Stimulated activated CD4-positive, alpha-beta T cell treated with anti-CD3 and anti-CD28 coated beads, Interleukin-4, amount 100 ng/mL, for 4 hours (primary cell): ENCODE measurements at places on chromosomes 7 and 10.

- DNase-seq, result no peak
Measured at GRCh38 chr7:115293628-115294240, 371.8 kb downstream of the MDFIC start.

GRCh38 chr7:120774481-120774880 is 83.5 kb downstream of the TSPAN12 start:
- no peak for DNase-seq

GRCh38 chr7:88881136-88881535 is 85.6 kb upstream of the TEX47 start:
- no peak for DNase-seq

GRCh38 chr10:103498936-103499638 is 5.6 kb downstream of the NEURL1 start:
- no peak for DNase-seq

DNA sequence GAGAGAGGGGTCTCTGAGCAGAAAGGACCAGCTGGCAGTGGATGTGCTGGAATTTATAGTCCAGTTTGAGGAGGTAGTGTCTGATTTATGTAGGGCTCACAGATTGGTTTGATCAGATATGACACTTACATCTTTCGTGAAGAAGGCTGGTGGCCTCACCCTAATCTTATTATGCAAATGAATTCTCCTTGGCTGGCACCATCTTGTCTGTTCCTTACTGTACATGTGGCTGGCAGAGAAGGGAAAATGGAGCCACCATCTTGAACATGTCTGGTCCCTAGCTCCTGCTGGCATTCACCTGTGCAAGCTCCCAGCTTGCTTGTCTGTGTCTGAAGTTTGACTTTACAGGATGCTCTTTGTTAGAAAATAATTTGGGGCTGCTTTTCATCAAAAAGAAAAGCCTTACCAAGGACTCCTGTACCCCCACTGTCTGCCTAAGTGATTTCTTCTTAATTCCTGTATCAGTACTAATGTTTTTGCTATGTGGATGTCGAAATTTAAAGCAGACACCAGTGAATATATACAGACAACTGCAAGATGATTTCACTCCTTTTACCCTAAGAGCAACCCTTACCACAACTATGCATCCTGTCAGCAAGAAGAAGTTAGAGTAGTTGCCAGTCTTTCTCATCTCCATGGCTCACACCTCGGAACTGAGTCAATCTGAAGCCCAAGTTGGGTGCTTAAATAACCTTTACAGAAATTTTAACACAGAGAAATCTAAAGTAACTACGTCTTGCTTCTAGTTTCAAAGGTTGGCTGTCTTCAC is 322.0 kb upstream of the SEMA3D start:
- DNase-seq, result no peak

DNA sequence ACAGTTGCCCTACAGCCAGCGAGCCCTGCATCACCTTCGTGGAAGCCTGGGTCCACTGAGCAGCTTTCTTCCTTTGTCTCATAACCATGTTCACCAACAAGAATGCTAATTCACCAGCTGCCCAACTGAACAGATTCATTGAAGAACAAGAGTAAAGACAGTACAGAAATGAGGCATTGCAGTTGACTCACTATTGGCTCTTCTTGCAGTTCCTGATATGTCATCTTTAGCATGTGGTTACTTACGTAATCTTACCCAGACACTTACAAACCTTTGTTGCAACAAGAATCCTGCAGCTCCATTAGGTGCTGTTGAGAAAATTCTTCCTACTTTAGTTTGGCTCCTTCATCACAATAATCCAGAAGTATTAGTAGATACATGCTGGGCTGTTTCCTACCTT is 174.0 kb upstream of the TPK1 start:
- DNase-seq, result no peak

GRCh38 chr7:75537731-75538130 is 45.6 kb downstream of the SPDYE5 start:
- DNase-seq, result no peak

DNA sequence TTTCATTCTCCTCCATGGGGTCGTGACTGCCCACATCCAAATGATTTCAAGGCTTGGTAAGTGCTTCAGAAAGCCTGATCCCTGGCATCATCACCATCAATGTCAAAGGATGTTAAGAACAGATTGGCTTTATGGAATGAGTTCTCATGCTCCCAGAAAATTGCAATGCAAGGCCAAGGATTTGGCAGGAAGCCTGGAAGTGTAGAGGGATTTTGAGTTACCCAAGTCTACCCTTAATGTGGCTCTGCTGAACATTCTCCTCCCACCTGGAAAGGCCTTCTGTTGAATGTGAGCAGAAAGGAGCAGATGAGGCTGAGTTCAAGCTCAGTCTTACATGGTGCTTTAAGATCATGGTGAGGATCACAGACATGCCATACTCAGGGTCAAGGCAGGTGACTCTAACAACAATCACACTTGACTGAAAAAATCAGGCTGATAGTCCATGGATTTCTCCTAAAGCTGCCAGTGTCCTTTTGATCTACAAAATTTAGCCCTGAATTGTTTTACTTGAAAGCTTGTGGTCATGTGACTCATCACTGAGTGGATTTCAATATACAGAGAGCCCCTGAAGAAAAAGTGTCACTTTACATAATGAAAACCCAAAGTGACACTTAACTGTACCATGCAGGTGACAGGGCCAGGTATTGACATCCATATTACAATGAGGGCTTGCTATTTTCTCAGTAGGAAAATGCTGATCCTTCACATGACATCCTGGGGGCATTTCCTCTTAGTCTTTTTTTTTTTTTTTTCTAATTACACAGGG is 111.1 kb upstream of the PDLIM1 start:
- no peak for DNase-seq

- no peak for DNase-seq
Measured at GRCh38 chr10:79116801-79117723, 48.3 kb downstream of the ZMIZ1 start.

DNA sequence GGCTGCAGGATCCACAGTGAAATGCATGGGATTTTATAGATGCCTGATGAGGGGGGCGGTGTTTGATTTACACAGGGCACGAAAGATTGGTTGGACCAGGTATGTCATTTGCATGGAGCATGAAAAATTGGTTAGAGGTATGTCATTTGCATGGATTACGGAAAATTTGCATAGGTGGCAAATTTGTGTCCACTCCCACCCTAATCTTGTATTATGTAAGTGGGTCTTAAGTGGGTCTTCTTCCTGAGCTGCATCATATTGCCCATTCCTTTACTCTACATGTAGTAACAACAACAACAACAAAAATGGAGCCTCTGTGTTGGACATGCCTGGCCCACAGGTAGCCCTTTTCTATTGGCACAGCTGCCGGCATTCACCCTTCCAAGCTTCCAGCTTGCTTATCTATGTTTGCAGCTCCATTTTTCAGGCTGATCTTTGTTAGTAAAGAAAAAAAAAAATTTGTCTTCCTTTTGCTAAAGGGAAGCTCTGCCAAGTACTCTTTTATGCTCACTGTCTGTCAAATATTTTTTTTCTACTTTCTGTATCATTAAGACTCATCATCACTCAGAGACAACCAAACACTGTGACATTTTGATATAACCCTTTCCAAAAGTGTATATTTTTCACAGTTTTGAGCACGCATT is 10.3 kb upstream of the ZNF273 start:
- no peak for DNase-seq

- DNase-seq, result no peak
Measured at GRCh38 chr7:112201411-112201810, 4.8 kb downstream of the DOCK4 start.

GRCh38 chr10:130440971-130441370 is 304.8 kb downstream of the GLRX3 start:
- DNase-seq, result no peak

DNA sequence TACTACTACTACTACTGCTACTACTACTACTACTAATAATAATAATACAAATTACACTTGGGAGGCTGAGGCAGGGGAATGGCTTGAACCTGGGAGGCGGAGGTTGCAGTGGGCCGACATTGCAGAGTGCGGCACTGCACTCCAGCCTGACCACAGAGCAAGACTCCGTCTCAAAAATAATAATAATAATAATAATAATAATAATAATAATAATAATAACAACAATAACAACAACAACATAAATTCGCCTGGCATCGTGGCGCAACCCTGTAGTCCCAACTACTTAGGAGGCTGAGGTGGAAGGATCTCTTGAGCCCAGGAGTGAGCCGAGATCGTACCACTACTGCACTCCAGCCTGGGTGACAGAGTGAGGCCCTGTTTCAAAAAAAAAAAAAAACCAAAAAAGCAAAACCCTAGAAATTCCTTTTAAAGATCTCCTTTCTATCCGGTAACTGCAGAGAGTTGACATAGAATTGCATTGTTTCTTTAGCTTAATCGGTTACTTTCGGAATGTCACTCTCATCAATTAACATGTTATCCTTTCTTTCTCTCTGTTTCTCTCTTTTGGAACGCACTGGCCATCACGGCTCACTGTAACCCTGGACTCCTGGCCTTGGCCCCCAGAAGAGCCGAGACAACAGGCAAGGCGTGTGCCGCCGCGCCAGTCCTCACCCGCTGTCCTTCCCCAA is 972 bp downstream of the PHYH start:
- no peak for DNase-seq

DNA sequence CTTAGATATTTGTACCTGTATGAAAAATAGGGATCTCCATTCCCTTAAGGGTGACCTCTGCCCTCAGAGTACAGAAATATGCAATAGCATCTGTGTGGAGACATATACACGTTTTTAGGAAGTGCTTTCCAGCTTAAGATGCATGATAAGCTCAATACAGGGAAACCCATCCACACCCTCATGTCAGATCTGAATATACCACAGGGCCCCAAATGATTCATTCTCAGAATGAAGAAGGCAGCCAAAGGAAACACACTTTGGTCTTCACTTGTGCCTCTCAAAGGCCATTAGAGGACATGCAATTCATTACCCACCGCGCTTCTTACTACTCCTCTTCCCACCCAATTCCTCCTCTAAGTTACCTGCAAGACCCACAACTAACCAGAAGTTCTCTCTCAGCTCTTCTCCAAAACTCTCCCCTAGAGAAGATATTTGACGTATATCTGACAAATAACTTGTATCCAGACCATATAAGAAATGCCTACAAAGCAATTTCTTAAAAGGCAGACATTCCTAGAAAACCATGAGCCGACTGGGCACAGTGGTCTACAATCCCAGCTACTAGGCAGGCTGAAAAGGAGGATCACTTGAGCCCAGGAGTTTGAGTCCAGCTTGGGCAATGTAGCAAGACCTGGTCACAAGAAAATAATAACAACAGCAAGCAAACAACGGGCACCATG is 103.0 kb downstream of the OAT start:
- no peak for DNase-seq

GRCh38 chr10:44640429-44640828 is 255.5 kb upstream of the CXCL12 start:
- no peak for DNase-seq

GRCh38 chr7:158382363-158383254 is 205.0 kb downstream of the PTPRN2 start:
- DNase-seq, result no peak

DNA sequence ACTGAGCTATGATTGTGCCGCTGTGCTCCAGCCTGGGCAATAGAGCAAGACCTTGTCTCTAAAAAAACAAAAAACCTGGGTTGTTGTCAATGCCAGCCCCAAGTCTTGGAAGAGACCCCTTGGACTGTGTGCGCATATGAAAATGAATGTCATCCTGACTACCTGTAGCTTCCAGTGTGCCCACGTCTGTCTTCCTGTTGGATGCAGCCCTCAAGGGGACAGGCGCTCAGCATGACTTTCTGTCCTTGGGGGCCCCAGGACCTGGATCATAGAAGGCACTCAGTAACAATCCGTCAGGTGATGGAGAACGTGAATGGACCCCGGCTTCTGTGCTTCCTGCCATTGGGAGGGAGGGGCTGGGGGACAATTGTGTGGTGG is 9.0 kb downstream of the PRF1 start:
- DNase-seq, result no peak

- no peak for DNase-seq
Measured at GRCh38 chr7:138753610-138754009, 44.2 kb upstream of the TMEM213 start.

- DNase-seq, result no peak
Measured at GRCh38 chr7:78412216-78412858, 613.8 kb downstream of the PHTF2 start.

GRCh38 chr10:132199854-132200311 is 13.1 kb downstream of the DPYSL4 start:
- no peak for DNase-seq
